ENCODE measurements at places on chromosomes 4 and X.

GRCh38 chr4:42955746-42956505 is 63.4 kb downstream of the GRXCR1 start:
- no peak for DNase-seq

GRCh38 chrX:20059467-20060128 is 57.1 kb downstream of the MAP7D2 start:
- no peak for DNase-seq

DNA sequence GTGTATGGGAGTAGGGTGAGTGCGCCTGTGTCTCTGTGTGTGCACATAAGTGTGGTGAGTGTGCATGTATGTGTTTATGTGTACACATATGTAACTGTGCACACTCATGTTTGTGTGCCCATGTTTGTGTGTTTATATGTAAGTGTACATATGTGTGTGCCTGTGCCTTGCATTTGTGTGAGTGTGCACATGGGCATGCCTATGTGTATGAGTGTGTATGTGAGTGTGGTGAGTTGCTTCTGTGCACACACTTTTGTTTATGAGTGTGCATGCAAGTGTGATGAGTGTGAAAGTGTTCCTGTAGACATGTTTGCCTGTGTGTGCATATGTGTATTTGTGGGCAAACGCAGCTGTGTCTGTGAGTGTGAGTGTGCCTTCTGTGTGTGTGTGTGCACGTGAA is 7.2 kb downstream of the IL9R start:
- DNase-seq: no peak

DNA sequence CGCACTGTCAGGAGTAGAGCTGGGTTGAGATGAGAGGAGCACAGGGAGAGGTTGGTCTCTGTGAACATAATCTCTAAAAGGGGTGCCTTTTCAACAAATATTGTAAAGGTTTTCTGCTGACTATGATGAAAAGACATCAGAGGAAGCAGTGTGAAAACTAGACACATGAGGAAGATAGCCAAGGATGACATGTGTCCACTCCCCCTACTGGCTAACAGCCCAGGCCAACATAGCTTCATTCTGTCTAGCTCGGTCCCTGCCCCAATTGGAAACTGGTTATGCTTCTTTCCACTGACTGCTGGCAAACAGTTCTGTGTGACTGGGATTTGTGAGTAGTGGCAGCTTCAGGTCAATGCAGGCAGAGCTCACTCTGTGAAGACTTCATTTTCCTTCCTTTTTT is 115.4 kb upstream of the ESX1 start:
- DNase-seq: no peak

- DNase-seq: no peak
Measured at GRCh38 chr4:114078636-114079035, 99.2 kb upstream of the ARSJ start.

DNA sequence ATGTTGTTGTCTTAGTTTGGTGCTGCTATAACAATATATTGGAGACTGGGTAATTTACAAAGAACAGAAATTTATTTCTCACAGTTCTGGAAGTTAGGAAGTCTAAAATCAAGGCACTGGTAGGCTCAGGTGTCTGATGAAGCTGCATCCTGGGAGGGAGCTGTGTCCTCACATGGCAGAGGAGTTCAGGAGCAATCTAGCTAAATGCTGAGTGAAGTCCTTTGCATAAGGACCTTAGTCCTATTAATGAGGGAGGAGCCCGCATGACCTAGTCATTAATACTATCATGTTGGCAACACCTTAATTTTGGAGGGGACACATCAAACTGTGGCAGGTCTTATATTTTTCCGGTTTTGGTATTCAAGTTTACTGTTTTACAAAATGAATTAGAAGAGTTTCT is 36.0 kb upstream of the NSUN7 start:
- no peak for DNase-seq

- DNase-seq: no peak
Measured at GRCh38 chr4:80492761-80493160, 157.2 kb downstream of the CFAP299 start.

GRCh38 chr4:105631818-105632400 is 76.6 kb downstream of the INTS12 start:
- no peak for DNase-seq

GRCh38 chr4:105022811-105023667 is 123.6 kb upstream of the TET2 start:
- DNase-seq: no peak

DNA sequence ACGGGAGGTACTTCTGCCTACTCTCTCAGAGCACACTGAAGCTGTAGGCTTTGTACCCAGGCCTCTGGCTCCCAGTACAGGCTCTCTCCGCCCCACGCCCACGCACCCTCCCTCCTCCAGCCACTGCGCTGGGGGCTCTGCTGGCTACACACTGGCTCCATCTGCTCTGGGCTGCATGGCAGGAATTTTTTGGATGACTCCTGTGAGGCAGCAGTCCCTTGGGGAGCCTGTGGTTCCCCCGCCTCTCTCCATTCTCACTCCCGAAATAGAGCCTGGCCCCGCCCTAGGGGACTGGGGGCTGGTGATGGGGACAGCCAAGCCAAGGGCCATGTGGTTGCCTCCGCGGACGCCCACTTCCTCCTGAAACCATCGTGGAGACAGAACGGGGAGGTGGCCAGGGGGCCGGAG is 58.1 kb upstream of the ADRA2C start:
- no peak for DNase-seq

DNA sequence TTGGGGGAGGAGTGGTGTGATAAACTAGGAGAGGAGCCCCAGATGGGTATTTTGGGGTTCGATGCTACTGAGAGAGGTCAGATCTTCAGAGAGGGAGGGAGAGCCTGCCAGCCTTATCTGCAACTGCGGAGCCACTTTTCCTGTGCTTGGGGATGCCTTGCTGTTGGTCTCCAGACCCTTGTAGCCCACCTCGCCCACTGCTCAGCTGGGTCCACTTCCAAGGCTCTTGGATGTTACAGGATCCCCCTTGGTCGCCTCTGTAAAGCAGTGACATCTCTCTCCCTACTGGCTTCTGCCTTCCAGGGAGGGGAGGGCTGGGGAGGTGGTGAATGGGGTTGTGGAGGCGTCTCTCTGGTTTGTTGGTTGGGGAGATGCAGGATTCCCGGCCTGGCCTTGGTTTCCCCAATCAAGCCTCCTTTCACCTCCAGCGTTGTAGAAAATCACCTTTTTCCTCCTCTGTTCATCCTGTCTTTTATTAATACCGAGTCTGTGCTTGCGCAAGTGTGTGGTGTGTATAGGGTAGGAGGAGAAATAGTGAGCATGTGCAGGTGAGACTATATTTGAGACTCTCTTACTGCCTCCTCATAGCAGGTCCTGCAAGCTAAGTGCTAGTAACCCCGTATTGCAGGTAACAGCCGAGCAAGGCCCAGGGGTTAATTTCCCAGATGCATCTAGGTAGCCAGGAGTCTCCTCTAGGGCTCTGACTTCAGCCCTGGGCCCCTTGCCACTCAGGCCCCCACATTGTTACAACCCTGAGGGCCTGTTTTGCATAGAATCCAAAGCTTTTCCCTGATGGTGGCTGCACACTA is 337.4 kb downstream of the ARHGAP10 start:
- DNase-seq: no peak

- DNase-seq: no peak
Measured at GRCh38 chr4:102042871-102043802, 252.6 kb downstream of the BANK1 start.

- no peak for DNase-seq
Measured at GRCh38 chr4:5034206-5034605, 14.9 kb upstream of the CYTL1 start.

DNA sequence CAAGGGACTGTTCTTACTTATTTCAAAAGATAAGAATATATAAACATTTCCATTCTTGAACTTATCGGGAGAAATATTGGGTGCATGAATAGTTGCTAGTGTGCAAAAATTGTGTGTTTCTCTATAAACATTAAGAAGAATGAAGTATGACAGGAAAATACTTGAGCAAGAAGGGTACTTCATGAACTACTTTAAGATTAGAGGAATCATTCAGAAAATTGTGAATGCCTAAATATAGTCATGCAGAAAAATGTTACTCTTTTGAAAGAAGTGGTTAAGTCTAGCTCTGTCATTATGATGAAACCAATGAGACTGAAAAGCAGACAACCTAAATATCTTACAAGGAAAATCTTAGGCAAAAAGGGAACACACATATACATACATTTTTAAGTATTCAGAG is 207.8 kb upstream of the PCDH18 start:
- no peak for DNase-seq

GRCh38 chr4:109738104-109738872 is 8.4 kb upstream of the PLA2G12A start:
- no peak for DNase-seq

- DNase-seq: no peak
Measured at GRCh38 chrX:133837091-133837490, 148.3 kb downstream of the GPC3 start.

- DNase-seq: no peak
Measured at GRCh38 chr4:7893539-7893938, 46.1 kb downstream of the AFAP1 start.

GRCh38 chr4:85717847-85718246 is 242.9 kb downstream of the ARHGAP24 start:
- DNase-seq: no peak

DNA sequence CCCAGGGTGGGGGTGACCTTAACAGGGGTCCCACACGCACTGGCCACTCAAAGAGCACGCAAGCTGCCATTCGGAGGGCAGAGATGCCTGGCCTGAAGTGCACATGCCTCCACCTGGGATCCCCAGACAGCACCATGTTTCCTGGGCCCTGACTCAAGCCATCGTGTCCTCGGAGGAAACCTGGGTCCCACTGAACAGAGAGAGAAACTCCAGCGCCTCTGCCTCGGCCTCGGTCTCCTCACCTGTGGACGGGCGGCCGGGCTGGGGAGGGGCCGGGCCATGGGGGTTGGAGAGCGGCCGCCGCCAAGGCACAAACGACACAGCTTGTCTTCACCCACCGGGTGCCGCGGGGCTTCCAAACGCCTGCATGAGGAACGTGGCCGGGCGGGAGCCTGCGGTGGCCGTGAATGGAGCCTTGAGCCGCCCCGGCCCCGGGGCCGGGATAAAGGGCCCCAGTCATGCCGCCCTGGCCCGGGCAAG is 30.0 kb upstream of the FGFR3 start:
- no peak for DNase-seq

- DNase-seq: no peak
Measured at GRCh38 chr4:8761167-8761823, 110.3 kb downstream of the HMX1 start.

DNA sequence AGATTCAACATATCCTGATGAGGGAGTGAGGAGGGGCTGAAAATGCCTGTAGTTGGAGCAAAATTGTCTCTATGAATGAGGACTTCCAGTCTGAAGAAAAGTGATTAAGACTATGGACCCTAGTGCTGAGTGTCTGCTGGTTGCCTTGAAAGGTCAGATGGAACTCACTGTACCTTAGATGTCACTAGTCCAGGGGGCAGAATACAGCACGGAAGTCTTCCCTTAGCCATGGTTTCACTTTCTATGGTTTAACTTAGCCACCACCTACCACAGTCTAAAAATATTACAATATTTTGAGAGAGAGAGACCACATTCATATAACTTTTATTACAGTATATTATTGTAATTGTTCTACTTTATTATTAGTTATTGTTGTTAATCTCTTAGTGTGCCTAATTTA is 223.1 kb downstream of the FMR1NB start:
- no peak for DNase-seq

GRCh38 chr4:105389167-105389566 is 84.7 kb downstream of the PPA2 start:
- no peak for DNase-seq

- DNase-seq: no peak
Measured at GRCh38 chr4:77817304-77818072, 1.7 kb downstream of the CNOT6L start.

Data from naive B cell (primary cell).